ENCODE measurements at places on chromosomes 3 and 15. TPM values are rescaled to one million over a fixed set of nuclear protein-coding genes. Genes with fewer than 3 reads are reported as not detected.

DNA sequence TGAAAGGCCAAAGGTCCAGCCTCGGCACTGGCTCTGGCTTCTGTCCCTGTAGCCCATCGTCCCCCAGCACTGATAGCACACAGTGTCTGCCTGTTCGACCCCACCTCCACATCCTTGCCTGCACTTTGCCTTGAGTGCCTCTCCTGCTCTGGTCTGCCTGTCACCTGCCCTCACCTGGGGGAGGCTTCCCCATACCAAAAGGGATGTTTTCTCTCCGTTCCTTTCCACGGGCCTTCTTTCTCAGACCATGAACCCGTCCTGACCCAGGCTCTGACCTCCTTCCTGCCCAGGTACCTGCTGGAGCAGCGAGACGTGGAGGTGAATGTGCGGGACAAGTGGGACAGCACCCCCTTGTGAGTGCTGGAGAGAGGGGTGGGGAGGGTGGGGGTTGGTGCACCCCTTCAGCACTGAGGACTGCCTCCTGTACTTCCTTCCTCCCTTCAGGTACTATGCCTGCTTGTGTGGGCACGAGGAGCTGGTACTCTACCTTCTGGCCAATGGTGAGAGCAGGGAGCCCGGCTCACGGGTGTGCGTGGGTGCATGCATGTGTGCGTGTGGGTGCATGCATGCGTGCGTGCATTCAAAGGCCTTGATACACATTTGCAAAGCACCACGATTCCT, 1.5 kb downstream of the ABTB1 start:
- H3K4me1 ChIP-seq: peaks cover 39% of the 10 kb centered on the region
- H3K36me3 ChIP-seq: peaks cover 26% of the 10 kb centered on the region
- no peaks in the 10 kb centered on the region for H3K27me3 ChIP-seq
- peak overlapping the region; percentile 91 for H3K27ac ChIP-seq

DNA sequence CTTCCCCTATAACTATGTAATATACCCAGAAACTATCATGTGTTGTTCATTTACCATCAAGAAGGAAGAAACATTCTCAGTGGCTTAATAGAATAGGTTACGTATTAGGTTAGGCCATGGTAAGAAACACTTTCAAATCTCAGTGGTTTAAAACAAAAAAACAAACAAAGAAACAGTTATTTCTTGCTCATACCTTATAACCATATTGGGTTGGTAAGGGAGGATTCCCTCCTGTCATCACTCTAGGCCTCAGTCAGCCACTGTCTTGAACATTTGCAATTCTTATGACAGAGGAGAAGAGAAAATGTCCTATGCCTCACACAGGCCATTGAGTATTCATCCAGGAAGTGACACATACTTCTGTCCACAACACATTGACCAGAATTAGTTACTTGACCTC, 727.7 kb upstream of the NECTIN3 start:
- H3K27me3 ChIP-seq: no peaks in the 10 kb centered on the region
- DNase-seq: no peak
- no peak overlapping the region for H3K27ac ChIP-seq
- no peaks in the 10 kb centered on the region for H3K4me1 ChIP-seq
- no peak overlapping the region for H3K4me3 ChIP-seq

DNA sequence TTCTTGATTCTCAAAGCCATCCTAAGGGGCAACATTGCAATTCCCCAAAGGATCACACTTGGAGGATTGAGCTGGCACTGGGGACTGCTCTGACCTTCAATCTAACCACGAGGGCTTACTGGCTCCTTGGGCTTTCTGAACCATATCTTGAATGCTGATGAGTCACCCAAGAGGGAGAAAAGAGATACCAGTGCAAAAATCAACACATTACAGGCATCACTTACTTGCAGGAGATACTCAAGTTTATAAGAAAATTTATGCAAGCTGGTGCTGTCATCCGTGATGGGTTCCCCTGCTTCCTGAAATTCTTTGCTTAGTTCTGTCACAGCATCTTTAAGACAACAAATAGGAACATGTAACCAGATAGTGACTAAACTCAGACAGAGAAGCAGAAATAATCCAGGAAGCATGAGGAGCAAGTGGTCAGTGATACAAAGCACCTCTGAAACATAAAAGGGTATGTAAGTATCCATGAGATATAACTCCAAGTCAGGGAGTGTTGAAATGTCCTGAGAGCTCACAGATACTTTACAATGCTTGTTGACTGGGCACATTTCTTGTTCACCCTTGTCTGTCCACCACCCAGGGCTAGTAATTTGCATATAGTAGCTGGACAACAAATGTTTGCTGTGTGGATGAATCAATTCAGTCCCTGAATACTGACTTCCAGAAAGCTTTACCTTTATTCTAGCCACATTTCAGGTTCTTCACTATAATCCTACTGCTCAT, 14.1 kb downstream of the FYCO1 start:
- H3K4me3 ChIP-seq: no peak overlapping the region
- H3K36me3 ChIP-seq: peaks cover 79% of the 10 kb centered on the region
- no peaks in the 10 kb centered on the region for H3K4me1 ChIP-seq
- no peak overlapping the region for H3K27ac ChIP-seq
- H3K27me3 ChIP-seq: no peaks in the 10 kb centered on the region
- DNase-seq: no peak

GRCh38 chr3:178300441-178300959, 235.7 kb upstream of the KCNMB2 start:
- H3K4me1 ChIP-seq: no peaks in the 10 kb centered on the region
- H3K27ac ChIP-seq: no peak overlapping the region
- no peaks in the 10 kb centered on the region for H3K36me3 ChIP-seq
- no peak overlapping the region for H3K4me3 ChIP-seq
- H3K27me3 ChIP-seq: no peaks in the 10 kb centered on the region
- no peak for DNase-seq

DNA sequence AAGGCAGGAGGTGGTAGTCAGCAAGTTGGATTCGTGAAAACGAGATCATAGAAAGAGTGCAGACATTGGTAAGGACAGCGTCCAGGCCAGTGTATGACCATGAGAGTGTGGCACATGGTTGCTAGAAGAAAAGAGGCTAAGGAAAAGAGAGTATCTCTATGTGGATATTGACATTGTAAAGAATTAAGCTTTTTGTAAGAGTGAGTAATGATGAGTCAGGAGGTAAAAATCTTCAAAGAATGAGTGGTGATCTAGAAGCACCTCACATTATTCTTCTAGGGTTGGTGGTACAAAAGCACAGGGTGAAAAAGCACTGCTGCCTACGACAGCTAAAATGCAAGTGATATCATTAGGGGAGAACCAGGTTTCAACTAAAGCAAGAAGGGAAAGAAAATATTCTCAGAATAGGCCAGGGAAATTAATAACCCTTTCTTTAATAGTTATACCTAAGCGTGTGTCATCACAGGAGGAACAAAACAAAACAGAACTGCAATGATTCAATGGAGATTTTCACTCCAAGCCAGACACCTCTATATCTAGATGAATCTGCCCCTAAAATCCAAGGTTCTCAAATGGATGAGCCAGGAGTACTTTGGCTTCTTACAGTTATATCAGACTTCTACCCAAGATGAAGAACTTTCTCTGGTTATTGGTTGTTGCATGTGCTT, 884.7 kb downstream of the NAALADL2 start:
- H3K27ac ChIP-seq: no peak overlapping the region
- no peaks in the 10 kb centered on the region for H3K36me3 ChIP-seq
- H3K4me1 ChIP-seq: no peaks in the 10 kb centered on the region
- no peak for DNase-seq
- no peak overlapping the region for H3K4me3 ChIP-seq
- H3K27me3 ChIP-seq: no peaks in the 10 kb centered on the region

DNA sequence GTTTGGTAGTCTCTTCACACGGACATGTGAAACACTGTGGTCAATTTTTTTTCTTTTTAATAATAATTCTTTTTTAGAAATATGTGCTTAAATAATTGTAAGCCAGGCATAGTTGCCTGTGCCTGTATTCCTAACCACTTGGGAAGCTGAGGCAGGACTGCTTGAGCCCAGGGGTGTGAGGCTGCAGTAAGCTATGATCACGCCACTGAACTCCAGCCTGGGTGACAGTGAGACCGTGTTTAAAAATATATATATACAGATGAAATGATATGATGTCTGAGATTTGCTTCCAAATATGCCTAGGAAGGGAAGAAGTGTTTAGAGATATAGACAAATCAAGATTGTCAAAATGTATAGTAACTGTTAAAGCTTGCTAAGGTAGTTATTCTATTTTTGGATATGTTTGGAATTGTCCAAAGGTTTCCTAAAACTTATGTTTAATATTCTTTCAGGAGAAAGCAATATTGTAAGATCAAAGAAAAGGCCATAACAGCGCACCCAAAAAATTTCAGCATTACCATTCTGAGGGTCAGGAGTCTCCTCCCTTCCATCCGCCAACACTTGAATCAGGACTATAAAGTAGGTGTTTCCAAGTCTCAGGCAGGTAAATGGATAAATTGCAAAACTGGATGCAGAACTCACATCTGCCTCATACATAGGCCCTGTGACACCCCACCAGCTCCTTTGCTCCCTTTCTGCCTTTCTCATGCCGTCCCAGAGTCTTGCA, 532 bp upstream of the SELENOT start:
- H3K4me3 ChIP-seq: peak overlapping the region; percentile 78
- H3K4me1 ChIP-seq: peaks cover 55% of the 10 kb centered on the region
- no peaks in the 10 kb centered on the region for H3K36me3 ChIP-seq

DNA sequence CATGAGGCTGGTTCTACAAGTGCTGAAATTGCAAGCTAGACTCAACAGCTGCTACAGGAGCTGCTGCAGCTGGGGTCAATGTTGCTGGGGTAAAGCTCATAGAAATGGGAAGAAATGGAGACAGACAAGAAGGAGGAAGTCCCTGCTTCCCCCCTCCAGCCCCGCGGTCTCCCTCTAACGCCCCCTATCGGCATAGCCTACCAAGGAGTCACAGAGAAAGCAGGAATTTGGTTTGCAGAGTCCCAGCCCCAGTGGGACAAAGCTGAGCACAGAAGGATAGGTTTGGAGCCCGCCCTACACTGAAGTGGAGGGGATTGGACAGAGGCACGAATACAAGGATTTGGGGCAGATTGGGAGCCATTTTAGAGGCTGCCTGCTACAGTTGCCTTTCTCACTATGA, 176.9 kb upstream of the ANKRD28 start:
- H3K27me3 ChIP-seq: no peaks in the 10 kb centered on the region
- H3K4me1 ChIP-seq: no peaks in the 10 kb centered on the region
- H3K36me3 ChIP-seq: no peaks in the 10 kb centered on the region
- H3K4me3 ChIP-seq: no peak overlapping the region

DNA sequence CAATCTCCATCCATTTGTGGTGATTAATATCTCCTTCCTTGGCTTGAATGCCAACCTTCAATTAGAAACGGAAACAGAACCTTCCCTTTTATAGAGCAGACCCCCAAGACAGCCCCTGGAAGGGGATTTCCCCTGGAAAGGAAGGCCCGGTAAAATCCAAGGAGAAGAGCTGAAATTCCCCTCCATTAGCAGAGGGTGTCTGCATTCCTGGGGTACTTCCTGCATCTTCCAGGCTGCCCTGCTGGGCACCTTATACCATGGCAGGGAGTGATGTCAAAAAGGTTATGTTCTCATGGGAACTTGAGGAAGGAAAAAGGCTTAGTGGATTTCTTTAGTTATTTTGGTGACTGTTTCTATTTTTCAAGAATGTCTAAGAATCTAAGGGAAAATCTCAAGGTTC, 116.7 kb upstream of the NEO1 start:
- no peak overlapping the region for H3K27ac ChIP-seq
- no peak for DNase-seq
- H3K4me1 ChIP-seq: no peaks in the 10 kb centered on the region
- no peak overlapping the region for H3K4me3 ChIP-seq
- no peaks in the 10 kb centered on the region for H3K36me3 ChIP-seq
- no peaks in the 10 kb centered on the region for H3K27me3 ChIP-seq

BFSP2 gene
- not detected for total RNA-seq

DAZL gene
- not detected for total RNA-seq

SPRED1 gene
- total RNA-seq: 10.9 TPM

MEX3B gene
- 2.4 TPM for total RNA-seq

CBLB gene
- 27.3 TPM for total RNA-seq

MEF2A gene
- 175 TPM for total RNA-seq

ARGFX gene
- not detected for total RNA-seq

Data from right atrium auricular region (tissue), 2 donors.